ENCODE measurements at places on chromosomes 7 and 10.

- peak; percentile 73 for DNase-seq
Observed at GRCh38 chr10:15209827-15210509, 41.5 kb upstream of the NMT2 start.

DNA sequence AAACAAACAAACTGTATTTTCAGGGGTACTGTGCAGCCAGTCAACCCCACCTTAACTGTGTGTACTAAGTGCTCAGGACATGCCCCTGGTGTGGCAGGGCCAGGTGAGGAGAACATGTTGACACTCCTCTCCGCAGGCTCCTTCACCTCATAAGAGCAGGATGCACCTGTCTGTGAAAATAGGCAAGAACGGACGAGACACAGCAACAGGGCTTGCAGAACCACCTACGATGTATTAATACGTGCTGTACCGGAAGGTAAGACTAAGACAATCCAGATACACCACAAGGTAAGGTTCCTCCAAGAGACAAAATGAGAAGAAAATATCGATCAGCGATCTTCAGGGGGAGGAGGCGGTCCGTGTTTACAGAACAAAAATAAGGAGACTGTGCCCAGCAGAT lies 65.8 kb upstream of the CAMK2B start:
- DNase-seq = no peak

GRCh38 chr10:21494191-21495001 lies 31.1 kb downstream of the SKIDA1 start:
- DNase-seq = peak; percentile 33

DNA sequence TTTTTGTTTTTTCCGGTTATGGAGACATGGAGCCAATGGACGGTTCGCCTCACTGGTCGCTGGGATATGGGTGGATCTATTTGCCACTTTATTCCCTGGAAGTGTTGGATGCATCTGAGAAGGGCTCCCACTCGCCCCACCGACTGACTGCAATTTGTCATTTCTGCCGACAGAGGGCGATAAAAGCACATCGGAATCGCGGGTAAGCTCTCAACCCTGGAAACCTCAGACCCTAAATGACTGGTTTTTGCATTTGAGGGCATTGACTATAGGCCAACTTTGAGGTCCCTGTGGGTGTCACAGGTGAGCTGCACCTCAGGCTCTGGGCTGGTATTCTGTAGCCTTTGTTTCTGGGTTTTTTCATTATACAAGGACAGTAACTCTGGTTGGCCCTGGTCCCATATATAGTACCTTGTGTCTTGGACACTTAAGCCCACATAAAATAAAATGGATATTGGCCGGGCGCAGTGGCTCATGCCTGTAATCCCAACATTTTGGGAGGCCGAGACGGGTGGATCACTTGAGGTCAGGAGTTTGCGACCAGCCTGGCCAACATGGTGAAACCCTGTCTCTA lies 11.9 kb upstream of the OPALIN start:
- peak; percentile 36 for DNase-seq

DNA sequence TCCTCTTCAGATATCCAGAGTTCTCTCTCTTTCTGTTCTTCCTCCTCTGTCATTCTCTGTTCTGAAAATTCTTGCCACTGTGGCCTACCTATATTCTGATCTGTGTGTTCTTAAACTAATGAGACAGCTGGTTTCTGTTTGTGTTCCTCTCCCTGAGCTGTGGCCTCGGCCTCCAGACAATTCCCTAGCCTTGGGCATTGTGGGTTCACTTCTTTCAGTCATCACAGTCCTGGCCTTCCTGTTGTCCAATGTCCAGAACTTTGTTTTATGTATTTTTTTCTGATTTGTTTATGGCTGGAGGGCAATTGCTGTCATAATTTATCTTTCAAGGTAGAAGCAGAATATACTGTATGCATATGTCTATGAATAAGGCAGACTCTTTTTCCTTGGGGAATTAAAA lies 173.2 kb upstream of the MTPN start:
- no peak for DNase-seq

- DNase-seq = peak; percentile 13
Observed at GRCh38 chr7:105838627-105839231, 37.7 kb downstream of the ATXN7L1 start.

DNA sequence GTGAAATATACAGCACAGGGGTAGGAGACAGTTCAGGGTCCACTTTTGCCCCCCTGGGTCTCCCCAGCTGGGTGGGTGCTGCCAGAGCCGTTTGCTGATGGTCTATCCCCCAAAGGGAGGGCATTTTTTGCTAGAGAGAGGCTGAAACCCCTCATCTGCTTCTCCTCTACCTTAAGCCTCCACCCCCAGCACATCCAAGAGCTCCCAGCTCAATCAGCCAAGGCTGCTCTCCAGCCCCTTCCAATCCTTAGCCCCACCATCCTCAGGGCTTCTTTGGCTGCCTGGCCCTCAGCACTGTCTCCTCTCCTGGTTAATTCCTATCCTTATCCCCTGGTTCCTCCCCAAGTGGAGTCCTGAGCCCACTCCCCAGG lies 153.1 kb downstream of the AOAH start:
- DNase-seq = no peak

DNA sequence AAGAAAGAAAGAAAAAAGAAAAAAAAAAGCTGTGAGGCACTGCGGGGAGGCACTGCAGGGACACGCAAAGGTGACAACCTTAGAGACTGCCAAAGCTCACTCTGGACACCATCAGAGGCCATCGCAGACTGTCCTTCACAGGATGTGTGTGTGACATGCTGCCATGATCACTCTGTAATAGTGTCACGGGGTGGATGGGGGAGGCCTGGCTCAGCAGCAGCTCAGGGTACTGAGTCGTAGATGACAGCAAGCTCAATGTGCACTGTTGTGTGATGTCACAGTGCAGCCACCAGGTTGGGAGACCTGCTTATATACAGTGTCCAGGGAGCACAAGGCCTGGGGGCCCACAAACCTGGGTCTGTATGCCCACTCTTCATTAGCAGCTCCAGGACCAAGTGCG lies 83.3 kb downstream of the SLIT1 start:
- DNase-seq = no peak

- DNase-seq = no peak
Observed at GRCh38 chr7:78616539-78616938, 818.0 kb downstream of the PHTF2 start.

- DNase-seq = no peak
Observed at GRCh38 chr7:149293338-149293737, 31.3 kb downstream of the ZNF783 start.

DNA sequence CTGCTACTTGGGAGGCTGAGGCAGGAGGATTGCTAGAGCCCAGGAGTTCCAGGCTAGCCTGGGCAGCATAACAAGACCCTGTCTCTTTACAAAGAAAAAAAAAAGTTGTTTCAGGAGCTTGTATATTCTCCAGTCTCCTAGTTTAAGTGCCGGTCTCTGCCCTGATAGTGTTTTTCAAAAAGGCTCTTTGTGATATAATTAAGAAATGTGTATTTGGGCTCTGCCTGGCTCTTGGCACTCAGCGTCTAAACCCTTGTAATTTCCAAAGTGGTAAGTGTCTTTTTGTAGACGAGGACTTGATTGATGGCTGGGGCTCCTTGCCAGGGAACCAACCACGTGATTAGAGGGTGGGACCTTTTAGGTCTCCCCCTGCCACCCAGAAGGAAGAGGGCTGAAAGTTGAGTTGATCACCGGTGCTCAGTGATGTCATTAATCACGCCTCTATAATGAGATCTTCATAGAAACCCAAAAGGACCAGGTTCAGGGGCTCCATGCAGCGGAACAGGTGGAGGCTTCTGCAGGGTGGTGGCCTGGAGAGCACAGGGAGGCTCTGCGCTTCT lies 4.4 kb downstream of the EIF3B start:
- DNase-seq = no peak

- peak; percentile 34 for DNase-seq
Observed at GRCh38 chr10:11901833-11902475, 78.8 kb downstream of the PROSER2 start.

DNA sequence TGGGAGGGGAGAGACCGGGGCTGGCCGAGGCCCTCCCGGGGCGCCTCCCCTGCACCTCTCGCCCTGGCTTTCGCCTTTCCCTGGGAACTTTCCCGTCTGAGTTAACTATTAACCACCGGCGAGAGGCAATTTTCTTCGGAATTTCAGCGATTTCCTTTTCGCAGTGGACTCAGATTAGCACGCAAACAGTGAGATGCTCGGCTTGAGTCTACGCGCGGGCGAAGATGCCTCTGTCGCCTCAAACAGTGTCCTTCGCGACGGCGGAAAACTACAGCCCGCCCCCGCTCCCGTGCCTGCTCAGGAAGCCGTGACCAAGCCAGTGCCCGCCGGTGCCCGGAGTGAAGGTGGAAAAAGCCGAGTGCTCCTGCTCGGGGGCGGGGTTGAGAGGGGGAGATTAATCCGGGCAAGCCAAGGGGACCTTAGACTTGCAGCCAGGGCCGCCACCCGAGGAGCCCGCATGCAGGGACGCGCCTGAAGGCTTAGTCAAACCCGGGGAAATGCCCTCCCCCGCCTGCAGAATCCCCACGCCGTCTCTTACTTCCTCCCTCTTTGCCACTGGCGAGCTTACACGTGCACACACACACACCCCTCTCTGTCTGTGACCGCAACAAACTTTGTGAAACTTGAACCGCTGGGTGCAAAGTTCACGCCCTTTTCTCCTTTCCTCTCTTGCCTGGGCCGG lies 14.5 kb upstream of the PAX2 start:
- no peak for DNase-seq

DNA sequence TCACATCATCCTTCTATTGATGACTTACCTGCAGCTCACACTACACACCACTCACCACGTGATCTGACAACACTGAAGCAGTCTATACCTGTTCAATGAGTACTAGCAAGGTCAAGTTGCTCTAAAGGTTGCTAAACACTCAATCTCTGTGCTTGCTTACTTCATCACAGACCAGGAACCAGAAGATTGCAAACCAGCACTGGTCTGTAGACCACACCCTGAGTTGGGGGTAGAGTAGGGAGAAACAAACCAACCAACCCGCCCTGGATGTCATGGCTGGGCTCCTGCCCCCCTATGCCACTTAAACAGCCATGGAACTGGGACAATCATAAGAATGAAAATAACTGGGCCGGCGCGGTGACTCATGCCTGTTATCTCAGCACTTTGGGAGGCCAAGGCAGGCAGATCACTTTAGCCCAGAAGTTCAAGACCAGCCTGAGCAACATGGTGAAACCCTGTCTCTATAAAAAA lies 19.6 kb downstream of the DLG5 start:
- no peak for DNase-seq

- DNase-seq = peak; percentile 12
Observed at GRCh38 chr7:107232568-107233090, 63.8 kb downstream of the HBP1 start.

GRCh38 chr7:3722396-3722922 lies 421.4 kb downstream of the SDK1 start:
- peak; percentile 13 for DNase-seq
